ENCODE measurements at places on chromosomes 16 and 17. TPM values are rescaled to one million over a fixed set of nuclear protein-coding genes. Genes with fewer than 3 reads are reported as not detected.
A peak's percentile ranks its signal among the peaks of the same experiment; 100 is the strongest.

GRCh38 chr16:12458591-12459358 is 344.9 kb downstream of the CPPED1 start:
- DNase-seq = no peak

SMPD3 gene
- 3.7 TPM for polyA plus RNA-seq

GRCh38 chr17:15490634-15491261 is 23.3 kb upstream of the CDRT4 start:
- no peak for DNase-seq

HLF gene
- polyA plus RNA-seq = 3.0 TPM

CDH8 gene
- 1.8 TPM for polyA plus RNA-seq

DNA sequence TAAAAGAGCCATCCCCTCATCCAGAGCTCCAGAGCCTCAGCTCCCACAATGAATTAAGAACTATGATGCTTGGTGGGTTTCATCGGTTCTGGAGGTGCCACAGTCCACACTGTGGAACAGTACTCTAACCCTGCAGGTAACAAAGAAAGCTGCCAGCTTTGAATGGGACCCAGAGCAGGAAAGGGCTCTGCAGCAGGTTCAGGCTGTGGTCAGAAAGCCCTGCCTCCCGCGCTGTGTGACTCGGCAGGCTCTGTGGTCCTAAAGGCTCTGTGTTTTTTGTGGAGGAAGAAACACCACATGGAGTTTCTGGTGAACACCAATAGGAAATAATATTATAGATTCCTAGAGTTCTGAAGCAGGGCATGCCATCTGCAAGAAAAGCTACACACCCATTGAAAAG is 32.5 kb downstream of the MRPS23 start:
- DNase-seq = no peak

GRCh38 chr17:1725642-1726511 is 1.4 kb downstream of the WDR81 start:
- no peak for DNase-seq

DNA sequence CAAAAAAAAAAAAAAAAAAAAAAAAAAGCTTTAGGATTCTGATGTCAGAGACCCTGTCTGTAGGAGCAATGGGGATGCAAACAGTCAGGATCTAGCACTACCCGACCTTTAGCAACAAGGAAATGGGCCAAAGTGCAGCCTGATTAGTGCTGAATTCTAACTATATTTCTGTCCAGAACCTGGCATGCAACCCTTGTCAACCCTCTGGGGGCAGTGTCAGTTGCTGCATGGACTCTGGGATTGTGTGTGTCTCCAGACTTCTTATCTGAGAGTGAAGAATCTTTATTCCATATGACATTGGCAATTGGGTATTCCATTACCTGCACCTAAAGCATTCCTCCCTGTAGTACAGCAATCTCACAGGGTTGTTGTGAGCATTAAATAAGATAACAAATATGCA is 120.3 kb upstream of the CRHR1 start:
- DNase-seq = no peak

- DNase-seq = peak; percentile 83
These were observed 2.0 kb downstream of the MAF start for GRCh38 chr16:79598348-79599181.

CD7 gene
- polyA plus RNA-seq = 1.9 TPM

CCT6B gene
- polyA plus RNA-seq = 3.7 TPM

DNA sequence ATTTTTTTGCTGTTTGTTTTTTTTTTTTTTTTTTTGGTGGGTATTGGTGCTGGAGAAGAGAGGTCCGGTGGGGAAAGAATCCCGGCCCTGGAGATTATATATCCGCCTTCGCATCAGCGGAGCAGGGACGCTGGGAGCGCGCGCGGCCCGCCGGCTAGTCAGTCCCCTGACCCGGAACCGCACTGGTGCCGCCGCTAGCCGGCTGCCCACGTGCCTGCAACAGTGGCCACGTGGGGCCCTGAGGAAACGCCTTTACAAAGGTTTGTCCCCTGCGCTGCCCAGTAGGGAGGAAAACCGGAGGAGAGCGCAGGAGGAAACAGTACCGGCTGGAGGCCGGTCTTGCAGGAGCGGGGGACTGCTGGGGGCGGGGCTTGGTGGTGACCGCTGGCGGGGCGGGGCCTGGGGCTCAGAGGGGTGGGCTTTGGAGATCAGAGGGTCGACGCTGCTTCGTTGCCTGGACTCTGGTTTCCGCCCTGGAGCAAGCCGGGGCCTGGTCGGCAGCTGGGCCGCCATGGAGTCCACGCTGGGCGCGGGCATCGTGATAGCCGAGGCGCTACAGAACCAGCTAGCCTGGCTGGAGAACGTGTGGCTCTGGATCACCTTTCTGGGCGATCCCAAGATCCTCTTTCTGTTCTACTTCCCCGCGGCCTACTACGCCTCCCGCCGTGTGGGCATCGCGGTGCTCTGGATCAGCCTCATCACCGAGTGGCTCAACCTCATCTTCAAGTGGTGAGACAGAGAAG is at the start of gene G6PC3:
TSS of gene G6PC3 (plus strand) at position 281 of the 743 bp plus-strand sequence. CDS start at position 512, 231 bp downstream.
- peak; percentile 96 for DNase-seq

GRCh38 chr16:81432937-81433557 is 11.6 kb upstream of the CMIP start:
- no peak for DNase-seq

PAQR4 gene
- 16.0 TPM for polyA plus RNA-seq

DNA sequence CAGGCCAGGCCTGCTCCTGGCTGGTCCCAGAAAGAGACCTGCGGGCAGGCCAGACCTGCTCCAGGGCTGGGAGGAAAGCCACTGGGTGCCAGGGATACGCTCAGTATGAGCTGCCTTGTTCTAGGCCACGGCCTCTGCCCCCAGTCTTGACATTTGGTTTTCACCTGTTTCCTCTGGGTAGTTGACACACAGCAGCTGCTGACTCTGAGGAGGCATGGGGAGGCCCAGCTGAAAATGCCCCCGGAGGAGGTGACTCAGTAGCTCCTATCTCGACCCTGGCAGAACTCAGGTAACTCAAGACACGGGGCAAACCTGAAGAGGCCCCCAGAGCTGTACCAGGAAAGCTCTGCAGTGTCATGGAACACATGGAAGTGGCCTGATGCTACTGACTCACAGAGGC is 13.9 kb upstream of the ADGRG1 start:
- DNase-seq = peak; percentile 12

- DNase-seq = no peak
These were observed 24.0 kb upstream of the PHB1 start for GRCh38 chr17:49438436-49439278.

DNA sequence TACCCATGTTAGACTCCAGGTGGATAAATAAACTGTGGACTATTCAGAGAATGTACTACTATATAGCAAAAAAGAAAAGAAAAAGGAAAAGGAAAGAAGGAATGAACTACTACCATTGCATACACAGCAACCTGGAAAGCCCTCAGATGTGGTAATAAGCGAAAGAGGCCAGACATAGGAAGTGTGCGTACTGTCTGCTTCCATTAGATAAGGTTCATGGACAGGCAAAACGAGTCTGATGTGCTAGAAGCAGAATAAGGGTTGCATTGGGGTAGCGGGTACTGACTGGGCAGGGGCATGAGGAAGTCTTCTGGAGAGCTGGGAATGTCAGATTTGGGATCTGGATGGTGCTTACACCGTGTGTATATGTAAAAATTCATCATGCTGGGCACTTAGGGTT is 21.8 kb downstream of the CLEC16A start:
- DNase-seq = no peak

TRPV3 gene
- polyA plus RNA-seq = 2.0 TPM

GRCh38 chr17:55446581-55447205 is 25.1 kb upstream of the MMD start:
- no peak for DNase-seq

SLC12A3 gene
- 0.16 TPM for polyA plus RNA-seq

PRSS8 gene
- polyA plus RNA-seq = 108 TPM

- no peak for DNase-seq
These were observed 490.5 kb upstream of the CA10 start for GRCh38 chr17:52648995-52649394.

DNA sequence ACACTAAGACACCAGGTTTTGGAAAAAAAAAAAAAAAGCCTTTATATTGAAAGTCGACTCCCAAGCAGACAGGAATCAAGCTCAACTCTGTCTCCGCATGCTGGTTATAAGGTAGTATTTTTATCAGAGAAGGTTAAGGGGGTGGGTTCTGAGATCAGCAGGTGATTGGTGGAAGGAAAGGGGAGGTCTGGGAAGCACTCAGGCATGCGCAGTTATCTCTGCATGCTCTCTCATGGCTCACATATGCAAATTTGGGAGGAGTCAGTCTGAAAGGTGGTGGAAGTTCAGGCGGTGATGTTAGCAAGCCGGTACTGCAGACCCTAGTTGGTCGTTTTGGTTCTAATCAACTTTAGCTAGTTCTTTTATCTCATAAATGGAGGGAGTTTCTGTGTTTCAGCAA is 357.6 kb upstream of the C16orf82 start:
- DNase-seq = no peak

GRCh38 chr17:4978726-4979125 is 8.7 kb downstream of the CAMTA2 start:
- no peak for DNase-seq

- DNase-seq = no peak
These were observed 16.9 kb upstream of the HOXB9 start for GRCh38 chr17:48642843-48643696.

CDH16 gene
- 67.8 TPM for polyA plus RNA-seq

- no peak for DNase-seq
These were observed 9.0 kb downstream of the RAB11FIP4 start for GRCh38 chr17:31400481-31400950.

DNA sequence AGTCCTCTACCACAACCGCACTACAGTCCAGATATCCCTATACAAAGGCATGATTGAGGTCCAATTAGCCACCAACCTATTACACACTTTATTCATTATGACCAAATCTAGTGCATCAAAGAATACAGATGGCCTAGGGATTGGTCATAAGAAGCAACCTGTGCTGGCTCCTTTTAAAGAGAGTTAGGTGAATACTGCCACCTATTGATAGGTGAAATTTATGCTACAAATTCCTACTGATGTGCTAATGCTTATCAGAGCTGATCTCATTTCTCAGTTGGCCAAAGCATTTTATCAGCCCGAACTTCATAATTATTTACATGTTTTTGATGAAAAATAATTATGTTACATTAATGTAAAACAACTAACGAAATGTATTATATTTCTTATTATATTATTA is 166.3 kb downstream of the ANKFN1 start:
- DNase-seq = no peak

HOXB5 gene
- polyA plus RNA-seq = 31.5 TPM

SLC22A31 gene
- polyA plus RNA-seq = 1.2 TPM

GRCh38 chr17:38872027-38872511 is 2.2 kb downstream of the LASP1 start:
- no peak for DNase-seq

GRCh38 chr17:15240644-15241043 is 24.5 kb downstream of the PMP22 start:
- no peak for DNase-seq

DNA sequence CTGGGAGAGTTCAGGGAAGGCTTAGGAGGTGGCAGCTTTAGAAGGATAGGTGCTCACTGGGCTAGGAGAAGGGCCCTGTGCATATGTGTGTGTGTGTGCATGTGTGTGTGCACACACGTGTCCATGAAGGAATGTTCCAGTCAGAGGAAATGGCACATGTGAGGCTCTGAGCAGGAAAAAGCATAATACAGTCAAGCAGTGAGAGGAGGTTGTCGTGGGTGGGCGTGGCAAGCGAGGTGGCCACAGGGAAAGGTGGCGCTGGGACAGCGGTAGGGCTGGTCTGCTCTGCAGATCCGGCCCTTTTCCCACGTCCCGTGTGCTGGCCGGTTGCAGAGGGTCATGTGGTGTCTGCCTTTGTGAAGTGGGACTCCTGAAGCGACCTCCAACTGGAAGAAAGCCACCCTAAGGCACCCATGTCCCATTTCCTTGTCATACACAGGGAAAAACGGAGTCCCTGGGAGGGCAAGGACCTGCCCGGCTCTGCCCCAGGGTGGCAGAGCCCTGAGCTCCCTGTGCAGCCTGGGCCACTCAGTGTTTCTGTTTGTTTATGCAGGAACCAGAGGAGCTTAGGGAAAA is 40.1 kb downstream of the NT5M start:
- DNase-seq = no peak

NECAB2 gene
- 0.44 TPM for polyA plus RNA-seq

- no peak for DNase-seq
These were observed 637.0 kb upstream of the RBFOX1 start for GRCh38 chr16:6695666-6696065.

DNA sequence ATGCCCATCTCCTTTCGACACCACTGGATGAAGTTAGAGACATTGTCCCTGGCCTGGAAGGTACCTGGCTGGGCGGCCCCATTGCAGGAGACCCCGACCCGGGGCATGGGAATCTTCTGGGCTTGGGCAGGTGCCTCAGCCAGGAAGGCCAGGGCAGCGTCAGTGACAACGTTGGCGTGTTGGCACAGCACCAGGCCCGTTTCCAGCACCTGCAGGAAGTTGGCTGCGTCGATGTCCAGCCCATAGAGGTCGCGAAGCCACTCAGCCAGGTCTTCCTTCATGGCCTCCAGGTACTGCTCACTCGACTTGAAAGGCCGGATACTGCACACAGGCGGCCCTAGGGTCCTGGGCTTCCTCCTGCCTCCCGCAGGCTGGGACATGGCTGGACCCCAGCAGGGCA is 568 bp downstream of the GAS2L2 start:
- peak; percentile 74 for DNase-seq

GRCh38 chr16:89023151-89023551 is 46.1 kb upstream of the CBFA2T3 start:
- DNase-seq = no peak

- no peak for DNase-seq
These were observed 10.5 kb downstream of the CDK5RAP3 start for GRCh38 chr17:47981462-47981861.

MYOCD gene
- polyA plus RNA-seq = 11.1 TPM

NXN gene
- 50.3 TPM for polyA plus RNA-seq

TEKT1 gene
- polyA plus RNA-seq = 1.4 TPM

GRCh38 chr16:78310196-78310595 is 210.7 kb downstream of the WWOX start:
- DNase-seq = no peak

BAIAP3 gene
- polyA plus RNA-seq = 4.0 TPM

NAGPA gene
- 10.3 TPM for polyA plus RNA-seq

CCDC200 gene
- 16.0 TPM for polyA plus RNA-seq

SEC14L5 gene
- 0.37 TPM for polyA plus RNA-seq

DNA sequence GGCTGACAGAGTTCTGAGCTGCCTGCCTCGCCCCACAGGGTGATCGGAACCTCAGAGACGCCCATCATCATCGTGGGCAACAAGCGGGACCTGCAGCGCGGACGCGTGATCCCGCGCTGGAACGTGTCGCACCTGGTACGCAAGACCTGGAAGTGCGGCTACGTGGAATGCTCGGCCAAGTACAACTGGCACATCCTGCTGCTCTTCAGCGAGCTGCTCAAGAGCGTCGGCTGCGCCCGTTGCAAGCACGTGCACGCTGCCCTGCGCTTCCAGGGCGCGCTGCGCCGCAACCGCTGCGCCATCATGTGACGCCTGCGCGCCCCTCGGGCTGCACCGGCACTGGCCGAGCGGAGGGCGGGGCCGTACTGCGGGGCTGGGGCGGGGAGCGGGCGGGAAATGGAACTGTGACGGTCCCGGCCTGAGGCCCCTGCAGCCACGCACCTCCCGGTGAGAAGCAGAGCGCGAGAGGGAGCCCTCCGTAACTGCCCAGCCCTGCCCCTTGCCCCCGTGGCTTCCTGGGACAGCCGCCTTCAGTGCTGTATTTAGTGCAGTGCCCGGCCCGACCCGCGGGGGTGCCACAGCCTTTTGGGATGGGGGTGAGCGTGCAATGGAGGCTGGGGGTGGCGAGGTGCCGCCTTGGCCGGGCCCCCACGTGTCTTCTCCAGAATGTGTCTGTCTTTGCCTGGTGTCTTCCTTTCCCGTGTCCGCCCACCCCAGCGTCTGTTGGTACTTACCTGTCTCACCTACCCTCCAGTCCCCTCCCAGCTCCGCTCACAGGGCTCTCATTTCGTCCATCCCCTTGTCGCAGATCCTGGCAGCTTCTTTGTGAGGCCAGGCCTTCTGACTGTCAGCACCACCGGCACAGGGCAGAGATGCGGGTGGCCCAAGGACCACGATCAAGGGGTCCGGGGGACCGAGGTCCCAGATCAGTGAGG is 9.8 kb downstream of the RASL10B start:
- peak; percentile 25 for DNase-seq

KRT40 gene
- polyA plus RNA-seq = not detected

Measured in left lung (tissue), 14 donors.